Activated T-cell treated with anti-CD3 and anti-CD28 coated beads for 1 hour (primary cell): ENCODE measurements at places on chromosomes 5 and 9.

DNA sequence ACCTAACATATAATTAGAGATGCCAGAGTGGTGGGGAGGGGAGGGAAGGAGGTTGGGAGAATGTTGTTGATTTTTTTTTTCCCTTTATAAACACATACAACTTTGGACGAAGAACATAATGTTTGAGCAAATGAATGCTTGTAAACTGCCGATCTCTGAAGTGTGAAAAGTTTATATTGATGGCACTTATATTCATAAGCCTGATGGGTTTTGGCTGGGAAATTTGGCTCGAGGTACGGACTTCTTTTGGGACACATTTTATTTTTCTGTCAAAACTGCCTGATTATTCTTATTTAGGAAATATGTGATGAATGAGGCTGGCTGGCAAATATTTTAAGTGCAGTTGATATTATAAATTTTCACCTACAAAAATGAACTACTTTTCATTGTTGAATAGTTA lies 9.9 kb downstream of the DAPK1 start:
- no peak for DNase-seq

DNA sequence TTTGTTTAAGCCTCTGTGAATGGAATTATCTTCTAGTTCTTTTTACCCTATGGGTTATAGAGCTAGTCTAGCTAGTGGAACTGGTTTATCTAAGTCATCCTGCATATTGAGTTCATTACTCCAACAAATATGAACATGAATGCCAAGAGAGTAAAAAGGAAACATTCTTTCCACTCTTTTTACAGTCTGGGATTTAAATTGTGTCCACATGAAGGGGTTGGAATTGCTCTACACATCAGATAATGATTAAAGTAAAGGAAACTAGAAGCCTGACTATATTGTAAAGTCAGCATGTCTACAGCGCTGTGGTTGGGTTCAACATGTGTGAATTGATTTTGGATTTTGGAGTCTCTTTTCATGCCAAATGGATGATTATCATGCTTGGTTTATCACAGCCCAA lies 173.1 kb downstream of the CCDC171 start:
- no peak for DNase-seq

GRCh38 chr5:50320131-50320749 lies 120.8 kb downstream of the EMB start:
- no peak for DNase-seq

DNA sequence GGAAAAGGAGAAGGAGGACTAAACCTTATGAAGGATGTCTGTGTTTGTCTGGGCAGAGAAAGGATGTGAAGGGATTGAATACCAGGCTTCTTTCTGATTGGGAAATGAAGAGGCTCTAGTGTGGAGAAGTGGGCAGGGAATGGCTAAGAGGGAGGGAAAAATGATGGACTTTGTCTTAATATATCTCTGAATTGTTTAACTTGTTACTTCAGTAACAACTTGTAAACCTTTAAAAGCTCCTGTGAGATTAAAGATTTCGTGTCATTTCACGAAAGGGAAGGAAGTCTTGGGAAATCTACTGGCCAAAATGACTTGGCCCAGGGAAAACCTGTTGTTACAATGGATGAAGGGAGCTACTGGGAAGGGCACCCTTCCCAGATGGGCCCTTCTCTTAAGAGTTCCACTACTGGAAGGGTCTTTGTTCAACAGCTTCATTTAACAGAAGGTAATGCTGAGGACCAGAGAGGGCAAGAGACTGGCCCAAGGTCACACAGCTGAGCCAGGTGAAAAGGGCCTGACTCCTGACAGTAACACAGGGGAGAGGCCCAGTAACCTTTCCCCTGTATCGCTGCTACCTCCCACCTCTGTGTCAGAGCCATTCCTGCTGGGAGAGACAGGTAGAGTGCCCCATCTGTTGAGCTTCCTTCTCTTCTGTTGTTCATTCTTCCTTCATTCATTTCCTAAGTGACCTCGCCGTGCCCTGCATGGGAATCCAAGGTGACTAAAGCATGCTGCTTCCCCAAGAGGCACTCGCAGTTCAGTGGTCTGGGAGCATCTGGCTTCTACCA lies 5.1 kb upstream of the TCOF1 start:
- DNase-seq = no peak

DNA sequence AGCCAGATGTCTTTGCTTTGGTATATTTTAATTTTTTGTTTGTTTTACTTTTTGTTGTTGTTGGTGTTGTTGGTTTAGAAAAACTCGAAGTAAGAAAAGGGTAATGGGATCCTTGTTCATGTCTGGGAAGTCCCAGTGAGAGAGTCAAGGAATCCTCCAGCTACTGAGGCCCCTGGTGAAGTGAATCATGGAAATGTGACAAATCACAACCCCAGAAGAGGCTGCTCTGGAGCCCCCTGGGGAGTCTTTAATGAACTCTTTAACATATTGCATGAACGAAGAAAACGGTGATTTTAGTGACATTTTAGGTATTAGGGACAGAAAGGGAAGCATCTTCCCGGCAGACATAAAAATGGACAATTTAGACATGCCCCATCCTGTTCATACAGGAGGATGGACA lies 41.3 kb downstream of the TMEM174 start:
- no peak for DNase-seq

GRCh38 chr9:4936823-4937222 lies 48.2 kb upstream of the JAK2 start:
- DNase-seq = no peak

DNA sequence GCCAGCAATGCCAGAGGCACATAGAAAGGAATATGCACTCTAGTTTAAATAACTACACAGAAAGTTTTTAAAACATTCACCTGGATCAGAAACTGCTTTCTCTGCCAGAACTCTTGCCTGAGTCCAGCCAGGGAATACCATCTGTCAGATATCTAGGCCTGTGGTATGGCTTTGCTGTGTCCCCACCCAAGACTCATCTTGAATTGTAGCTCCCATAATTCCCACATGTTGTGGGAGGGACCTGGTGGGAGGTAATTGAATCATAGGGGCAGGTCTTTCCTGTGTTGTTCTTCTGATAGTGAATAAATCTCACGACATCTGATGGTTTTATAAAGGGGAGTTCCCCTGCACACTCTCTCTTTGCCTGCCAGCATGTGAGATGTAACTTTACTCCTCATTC lies 41.5 kb upstream of the KCNV2 start:
- DNase-seq = no peak

DNA sequence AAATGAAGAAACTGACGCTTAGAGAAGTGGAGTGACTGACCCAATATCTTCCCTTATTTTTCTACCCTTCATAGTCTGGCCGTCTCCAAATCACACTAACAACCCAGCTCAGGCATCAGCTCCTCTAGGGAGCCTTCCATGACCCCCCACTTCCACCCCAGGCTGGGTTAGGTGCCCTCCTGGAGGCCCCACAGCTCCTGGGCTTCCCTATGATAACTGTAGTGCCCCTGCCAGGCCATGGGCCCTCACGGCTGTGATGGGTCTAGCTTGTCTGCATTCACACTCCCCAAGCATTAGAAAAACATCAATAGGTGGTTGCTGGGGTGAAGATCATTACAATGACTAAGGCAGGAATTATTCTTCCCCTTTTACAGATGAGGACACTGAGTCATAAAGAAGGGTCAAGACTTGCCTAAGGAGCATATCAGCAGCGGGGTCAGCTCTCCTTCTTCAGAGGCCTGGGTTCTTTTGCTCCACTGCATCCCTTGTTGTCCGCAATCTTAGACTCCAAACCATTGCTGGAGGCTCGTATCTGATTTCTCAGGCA lies 7.3 kb downstream of the CORO2A start:
- no peak for DNase-seq

DNA sequence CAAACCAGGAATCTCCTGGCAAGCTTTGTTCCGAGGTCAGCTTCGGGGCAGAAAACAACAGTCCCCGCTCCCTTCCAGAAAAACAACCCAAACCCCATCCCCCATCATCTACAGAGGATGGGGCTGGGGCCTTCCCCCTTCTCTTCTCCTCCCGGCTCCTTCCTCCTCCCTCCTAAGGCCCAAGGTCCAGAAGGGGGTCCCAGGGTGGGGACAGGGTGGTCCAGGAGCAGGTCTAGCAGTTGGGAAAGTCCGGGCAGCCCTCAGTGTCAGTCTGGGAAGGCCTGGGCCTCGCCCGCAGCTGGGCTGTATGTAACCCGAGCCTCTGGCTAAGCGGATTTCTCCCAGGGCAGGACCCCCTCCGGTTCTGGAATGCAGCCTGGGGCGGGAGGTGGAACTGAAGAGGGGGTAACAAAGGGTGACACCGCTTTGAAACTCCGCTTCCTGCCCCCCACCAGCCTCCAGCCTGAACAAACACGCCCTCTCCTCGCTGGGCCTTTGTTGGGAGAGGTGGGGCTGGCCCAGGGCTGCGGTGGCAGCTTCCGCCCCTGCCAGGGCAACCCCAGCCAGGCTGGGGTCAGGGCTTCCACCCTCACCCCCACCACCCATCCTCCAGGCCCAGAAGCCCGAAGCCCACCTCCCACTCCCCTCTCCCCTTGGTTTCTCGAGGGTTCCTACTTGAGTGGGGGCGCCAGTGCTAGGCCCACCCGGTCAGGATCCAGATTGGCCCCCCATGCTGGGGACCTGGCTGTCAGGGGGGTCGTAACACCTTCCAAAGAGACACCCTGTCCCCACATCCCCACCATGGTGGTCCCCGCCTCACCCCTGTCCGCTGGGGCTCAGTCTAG lies 63.5 kb downstream of the C9orf50 start:
- no peak for DNase-seq

DNA sequence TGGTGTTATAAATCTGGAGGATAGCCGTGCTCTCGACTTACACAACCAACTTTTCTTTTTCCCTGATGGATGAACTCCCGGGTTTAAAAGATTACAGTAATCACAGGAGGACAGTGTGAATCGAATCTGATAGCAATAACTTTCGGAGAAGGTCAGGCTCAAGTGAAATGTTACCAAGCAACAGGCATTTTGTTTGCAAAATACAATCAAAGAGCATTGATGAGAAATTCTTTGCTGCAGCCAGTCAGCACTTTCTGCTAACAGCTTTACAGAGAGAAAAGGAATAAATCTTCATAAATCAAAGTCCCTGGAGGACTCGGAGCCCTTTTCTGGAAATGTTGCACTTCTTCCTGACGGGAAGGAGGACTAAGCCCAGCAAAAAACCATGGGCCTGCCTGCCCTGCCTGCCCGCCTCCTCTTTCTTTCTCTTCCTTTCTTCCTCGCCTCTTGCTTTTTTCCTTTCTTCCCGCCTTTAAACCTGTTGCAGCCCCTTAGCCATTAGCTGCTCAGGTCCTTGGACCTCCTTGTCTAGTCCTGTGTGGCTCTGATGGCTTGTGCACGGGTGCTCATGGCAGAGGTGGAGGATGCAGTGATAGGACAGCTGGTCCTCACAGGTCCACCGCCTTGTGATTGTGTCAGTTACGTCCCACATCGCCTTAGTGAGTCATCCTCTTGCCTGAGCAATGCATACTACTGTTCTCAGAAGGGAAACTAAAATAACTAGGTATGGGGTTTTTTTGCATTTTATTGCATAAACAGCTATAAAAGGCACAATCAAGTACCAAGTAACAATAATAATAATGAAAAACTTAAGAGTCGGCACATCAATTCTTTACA lies 6.2 kb downstream of the DMRT3 start:
- no peak for DNase-seq
